AG04449 (cell line): ENCODE measurements at places on chromosomes 6 and 20.

DNA sequence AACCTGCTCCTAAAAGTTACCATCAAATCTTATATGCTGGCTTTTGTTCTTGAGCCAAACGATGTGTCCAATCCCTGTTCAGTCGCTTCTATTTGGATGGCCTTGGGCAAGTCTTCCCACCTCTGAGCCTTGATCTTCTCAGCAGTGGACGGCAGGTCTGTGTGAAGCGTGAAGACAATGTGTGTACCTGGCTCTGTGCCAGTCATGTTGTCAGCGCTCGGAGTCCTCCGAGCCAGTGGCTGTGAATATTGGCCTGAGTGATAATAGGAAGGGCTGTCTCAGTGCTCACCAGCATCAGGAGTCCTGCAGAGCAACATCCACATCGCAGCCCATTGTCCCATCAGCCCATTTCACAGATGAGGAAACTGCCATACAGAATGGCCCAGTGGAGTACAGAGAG, 219.0 kb downstream of the CDC5L start:
- no peak for DNase-seq

DNA sequence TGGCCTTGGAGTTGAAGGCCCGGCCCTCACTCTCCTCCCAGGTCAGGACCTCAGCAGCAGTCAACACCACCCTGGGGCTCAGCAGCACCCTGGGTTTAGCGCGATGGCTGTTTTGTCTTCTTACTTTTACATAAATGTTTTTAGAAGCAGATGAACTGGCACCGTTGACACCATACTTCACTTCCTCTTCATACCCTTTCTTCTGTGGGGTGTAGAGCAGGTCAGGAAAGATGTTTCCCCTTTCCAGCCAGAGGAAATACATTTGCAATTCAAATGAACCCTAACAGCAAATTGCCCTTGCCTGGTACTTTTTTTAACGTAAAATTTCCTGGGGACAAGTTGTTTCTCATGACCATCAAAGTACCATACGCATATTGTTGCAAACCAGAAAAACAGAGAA, 54.7 kb upstream of the SNX9 start:
- no peak for DNase-seq

- no peak for DNase-seq
These were observed at the start of gene SLC29A1 for GRCh38 chr6:44223319-44224028. Gene SLC29A1 (plus strand): TSS chr6:44223595. CDS start chr6:44227314, 3,719 bp downstream.

DNA sequence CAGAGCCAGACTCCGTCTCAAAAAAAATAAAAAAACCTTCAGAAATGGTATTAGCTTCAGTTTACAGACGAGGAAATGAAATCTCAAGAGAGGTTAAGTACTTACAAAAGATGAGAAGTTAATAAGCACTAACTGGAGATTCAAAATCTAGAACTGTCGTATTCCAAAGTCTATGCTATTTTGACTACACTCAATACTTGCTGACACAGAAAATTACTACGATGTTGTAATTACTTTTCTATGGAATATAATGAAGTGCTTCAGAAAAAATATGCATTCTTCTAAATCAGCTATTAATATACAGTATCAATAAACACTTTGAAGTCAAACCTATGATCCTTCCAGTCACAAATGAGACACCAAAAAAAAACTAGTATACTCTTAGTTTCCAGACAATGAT, 12.2 kb downstream of the REPS1 start:
- no peak for DNase-seq

DNA sequence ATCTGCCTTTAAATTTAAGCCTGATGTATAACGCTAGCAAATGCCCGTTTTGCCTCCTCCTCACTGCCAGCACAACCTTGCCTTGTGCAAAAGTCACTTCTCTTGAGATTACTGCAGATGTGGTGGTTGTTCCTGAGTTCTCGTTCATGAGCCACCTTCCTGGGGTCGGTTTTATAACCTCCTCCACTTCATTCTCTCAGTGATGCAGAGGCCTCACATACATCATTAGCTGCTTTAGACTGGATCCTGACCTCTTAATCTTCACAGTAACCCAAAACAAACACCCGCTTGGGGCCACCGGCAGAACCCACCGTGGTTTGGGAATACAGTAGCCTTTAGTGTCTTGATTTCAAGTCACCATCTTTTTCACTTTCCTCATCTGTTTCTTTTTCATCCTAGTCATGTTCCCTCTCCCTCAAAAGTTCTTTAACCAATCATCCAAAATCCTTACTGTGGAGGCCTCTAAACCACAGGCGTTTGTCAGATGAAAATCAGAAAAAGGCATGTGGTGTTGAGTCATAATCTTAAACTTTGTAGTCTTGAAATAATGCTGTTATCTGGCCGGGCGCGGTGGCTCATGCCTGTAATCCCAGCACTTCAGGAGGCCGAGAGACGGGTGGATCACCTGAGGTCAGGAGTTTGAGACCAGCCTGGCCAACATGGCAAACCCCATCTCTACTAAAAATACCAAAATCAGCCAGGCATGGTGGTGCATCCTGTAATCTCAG, 430.3 kb upstream of the SOX4 start:
- peak; percentile 57 for DNase-seq

- no peak for DNase-seq
These were observed 464.9 kb downstream of the TBC1D32 start for GRCh38 chr6:120869397-120869796.

DNA sequence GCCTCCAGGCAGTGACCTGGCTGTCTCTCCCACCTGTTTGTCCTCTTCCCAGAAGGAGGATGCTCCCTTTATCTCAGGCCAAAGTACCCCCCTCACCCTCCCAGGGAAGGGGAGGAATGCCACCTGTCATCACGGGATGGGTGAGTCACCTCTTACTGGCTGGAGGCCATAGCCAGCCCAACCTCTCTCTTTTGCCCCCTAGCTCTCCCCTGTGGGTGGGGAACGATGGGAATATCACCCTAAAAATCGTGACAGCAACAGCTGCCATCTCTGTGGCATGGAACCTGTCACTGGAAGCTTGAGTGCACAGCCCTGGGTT, 137.5 kb upstream of the PTPN1 start:
- no peak for DNase-seq

DNA sequence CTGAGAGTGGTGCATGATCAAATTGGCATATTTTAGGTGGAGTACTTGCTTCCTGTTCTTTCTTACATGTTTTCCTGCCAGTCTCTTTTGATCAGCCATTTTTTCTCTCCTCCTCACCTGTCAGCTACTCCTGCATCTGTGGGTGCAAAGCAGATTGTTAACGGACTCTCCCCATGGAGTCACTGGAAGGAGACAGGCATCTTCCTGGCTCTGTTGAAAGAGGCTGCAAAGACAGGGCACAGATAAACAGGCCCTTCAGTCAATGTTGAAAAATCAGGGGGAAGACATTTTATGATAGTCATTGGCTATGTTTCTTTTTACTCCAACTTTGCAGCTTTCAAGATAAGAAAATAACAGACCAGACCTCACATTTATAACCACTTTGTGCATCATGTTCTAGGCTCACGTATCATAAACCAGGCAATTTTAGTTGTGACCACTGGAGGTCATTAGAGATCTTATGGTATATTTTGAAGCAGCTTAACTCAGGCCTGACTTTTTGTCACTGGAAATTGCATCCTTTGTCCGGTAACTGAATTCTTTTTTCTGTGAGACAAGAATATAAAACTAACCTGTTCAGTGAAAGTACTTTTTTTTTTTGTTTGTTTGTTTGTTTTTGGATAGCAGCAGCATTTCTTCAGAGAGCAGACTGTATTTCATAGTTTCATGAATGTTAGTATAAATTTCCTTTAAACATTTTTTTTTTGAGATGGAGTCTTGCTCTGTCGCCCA, 20.1 kb downstream of the ECT2L start:
- peak; percentile 16 for DNase-seq

GRCh38 chr20:31565699-31566318, 39.3 kb upstream of the ID1 start:
- no peak for DNase-seq

DNA sequence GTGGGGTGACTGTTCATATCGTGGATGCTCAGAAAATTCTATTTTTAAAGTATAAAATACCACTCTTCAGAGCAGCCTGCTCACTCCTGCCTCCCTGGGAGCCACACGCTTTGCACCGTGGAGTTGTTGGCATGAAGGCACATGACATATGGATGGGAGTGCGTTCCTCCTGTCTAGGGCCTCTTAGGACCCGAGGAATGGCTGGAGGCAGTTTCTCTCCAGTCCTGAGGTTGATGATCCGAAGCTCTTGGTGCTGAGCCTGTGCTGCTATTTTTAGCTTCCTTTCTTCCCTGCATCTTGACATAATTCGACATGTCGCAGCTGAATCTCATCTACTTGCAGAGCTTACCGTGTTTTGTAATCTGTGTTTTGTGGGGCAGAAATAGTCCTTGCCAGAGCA, 73.9 kb downstream of the PHACTR3 start:
- no peak for DNase-seq

- DNase-seq = no peak
These were observed 219.3 kb downstream of the GMDS start for GRCh38 chr6:2026133-2026532.

DNA sequence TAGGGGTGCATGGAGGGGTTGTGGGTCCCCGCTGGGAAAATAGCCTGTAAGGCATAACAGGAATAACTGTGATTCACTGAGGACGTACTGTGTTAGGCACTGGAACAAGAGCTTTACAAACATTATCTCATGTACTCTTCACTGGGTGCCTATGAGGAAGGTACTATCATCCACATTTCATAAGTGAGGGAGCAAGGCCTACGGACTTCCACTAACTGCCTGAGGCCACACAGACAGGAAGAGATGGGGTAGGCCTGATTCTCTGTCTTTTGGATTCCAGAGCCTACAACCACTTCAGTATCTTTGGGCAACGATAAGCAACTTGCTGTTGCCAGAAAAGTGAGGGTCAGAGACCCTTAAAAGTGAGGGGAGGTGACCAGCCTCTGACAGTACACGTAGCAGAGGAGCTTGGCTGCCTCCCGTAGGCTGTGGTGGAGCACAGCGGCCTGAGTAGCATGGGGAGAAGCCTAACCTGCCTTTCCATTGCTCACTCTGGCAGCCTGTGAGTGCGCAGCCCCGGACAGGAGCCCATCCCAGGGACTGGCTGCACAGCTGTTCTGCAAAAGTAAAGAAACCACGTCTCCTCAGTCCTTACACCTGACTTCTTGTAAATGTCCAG, 30.4 kb downstream of the PSMB1 start:
- DNase-seq = no peak

DNA sequence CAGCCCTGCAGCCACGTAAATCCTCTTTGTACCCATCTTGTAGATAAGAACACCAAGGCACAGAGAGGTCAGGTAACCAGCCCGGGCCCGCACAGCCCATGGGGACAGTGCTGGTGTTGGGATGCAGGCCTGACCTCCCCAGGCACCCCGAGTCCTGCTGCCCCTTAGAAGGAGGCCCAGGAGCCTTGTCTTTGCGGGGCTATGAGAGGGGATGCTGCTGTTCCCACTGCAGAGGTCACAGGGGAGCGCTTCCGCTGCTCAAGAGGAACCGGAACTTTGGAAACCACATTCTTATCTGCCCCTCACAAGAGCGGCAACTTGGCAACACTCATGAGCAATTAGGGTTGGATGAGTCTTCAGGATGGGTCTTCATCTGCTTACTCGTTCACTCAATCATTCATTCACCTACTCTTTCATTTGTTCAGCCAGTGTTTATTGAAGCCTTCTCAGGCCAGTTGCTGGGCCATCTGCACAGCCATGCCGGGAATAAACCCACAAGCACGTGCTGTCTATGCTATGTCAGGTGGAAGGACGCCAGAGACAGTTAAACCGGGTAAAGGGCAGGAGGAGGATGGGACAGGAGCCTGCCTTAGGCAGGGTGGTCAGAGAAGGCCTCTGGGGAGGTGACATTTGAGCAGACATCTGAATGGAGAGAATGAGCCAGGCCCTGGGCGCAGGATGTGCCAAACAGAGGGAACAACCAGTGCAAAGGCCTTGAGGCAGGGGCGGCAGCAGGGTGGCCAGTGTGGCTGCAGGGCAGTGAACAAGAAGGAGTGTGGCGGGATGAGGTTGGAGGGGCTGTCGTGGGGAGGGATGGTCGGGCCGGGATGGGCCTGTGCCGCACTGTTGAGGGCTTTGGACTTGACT, 60.8 kb downstream of the RBM38 start:
- DNase-seq = no peak

GRCh38 chr20:51928931-51929330, 126.6 kb upstream of the SALL4 start:
- DNase-seq = no peak

DNA sequence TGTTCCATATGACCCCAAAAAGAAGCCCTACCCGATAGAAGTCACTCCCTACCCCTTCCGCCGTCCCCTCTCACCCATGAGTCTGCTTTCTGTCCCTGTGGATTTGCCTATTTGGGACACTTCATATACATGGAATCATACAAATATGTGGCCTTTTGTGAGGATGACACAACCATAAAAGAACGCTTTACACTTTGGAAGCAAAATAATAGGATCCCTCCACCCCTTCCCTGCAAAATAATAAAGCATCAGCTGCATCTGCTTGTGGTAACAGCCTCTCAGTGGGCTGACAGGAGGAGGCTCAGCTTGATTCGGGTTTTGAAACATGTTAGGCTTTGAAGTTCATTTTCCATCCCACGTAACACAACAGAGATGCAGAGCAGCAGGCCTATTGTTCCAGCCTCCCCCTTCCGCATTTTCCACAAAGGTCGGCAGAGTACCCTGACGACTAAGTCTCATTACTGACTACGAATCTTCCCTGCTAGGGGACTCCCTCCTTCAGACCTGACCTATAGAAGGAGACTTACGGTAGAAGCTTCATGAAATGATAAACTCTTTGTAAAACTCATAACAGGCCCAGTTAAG, 99.1 kb downstream of the ALDH8A1 start:
- DNase-seq = no peak

- DNase-seq = no peak
These were observed 85.5 kb upstream of the FLRT3 start for GRCh38 chr20:14422892-14423291.

DNA sequence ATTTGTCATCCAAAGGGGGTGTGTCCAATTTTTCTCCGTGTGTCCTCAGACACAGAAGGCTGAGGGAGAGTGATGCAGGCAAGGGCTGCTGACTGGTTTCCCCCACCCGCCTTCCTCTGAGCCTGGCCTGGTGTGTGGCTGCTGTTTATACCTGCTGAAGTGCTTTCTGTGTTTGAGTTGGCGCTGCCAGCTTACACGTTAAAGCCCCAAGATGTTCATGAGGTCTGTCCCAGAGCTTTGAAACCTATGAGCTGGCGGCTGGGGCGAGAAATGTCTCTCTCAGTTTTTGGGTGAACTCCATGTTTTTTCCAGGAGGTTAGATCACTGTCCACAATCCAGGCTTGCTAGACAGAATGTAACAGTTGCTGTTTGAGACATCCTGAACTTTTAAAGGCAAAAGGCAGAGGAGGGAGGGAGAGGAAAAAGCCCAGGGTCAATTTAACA, 69.0 kb upstream of the CCN2 start:
- DNase-seq = no peak

DNA sequence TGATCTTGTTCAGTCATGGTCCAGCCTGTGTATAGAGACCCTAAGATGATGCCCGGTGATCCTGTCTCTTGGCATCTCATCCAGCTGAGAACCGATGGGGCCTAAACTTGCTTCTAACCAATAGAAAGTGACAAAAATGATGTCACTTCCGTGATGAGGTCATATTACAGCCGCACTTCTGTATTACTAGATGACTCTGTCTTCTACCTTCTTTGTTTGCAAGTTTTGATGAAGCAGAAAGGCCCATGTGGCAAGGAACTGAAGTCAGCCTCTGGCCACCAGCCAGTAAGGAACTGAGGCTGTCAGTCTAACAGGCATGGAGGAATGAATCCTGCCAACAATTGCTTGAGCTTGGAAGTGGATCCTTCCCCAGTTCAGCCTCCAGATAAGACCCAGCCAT, 32.8 kb upstream of the HLA-C start:
- DNase-seq = no peak
